CD4-positive, alpha-beta T cell treated with Interleukin-12 subunit alpha and Interleukin-12 subunit beta, for 1 hour (primary cell): ENCODE measurements at places on chromosomes 1 and 21.

DNA sequence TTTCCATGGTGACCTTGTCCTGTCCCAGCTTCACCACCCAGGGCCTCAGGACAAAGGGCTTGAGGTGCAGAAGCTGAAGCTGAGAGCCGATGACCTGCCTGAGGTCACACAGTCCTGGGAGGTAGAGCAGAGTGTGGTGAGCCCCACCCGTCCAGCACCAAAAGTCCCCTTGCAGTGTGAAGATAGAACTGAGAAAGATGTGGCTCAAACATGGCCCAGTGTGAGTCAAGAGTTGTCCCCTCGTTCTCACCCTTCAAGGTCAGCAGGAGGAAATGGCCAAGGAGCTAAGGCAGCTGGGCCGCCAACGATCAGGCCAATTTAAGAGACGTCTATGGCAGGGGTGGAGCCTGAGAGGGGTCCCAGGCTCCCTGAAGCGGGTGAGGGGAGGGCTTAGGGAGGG lies 157.5 kb upstream of the KLHDC7A start:
- DNase-seq = no peak

- no peak for DNase-seq
Measured at GRCh38 chr1:175884369-175884768, 141.0 kb upstream of the TNR start.

DNA sequence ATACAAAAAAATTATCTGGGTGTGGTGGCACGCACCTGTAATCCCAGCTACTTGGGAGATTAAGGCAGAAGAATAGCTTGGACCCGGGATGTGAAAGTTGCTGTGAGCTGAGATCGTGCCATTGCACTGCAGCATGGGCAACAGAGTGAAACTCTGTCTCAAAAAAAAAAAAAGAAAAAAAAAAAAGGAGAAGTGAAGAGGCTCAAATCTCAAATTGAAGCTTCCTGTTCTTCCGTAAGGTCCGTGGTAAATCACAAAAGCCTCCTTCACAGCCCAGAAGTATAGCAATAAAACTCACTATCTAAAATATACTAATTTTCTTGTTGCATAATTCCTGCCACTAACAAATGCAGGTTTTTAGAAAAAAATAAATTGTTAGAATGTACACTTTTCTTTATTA lies 498.2 kb upstream of the BRINP3 start:
- DNase-seq = no peak

GRCh38 chr1:205792961-205793673 lies 17.8 kb upstream of the RAB29 start:
- no peak for DNase-seq

DNA sequence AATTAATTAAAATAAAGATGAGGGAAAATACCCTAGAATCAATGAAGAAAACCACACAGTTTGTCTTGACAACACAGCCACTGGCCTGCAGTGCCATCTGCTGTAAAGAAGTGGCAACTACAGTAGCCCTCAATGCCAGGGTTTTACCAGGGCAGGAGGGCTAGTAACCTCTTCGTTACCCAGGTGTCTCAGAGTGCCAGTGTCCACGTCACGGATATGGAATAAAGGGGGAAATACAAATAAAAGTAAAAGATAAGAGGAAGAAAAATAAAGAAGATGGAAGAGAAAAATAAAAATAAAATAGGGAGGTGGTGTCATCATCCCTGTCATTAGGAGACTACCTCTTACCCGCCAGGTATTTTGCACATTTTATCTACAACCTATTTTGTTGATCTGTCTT lies 14.2 kb upstream of the SLC44A3 start:
- peak; percentile 54 for DNase-seq

DNA sequence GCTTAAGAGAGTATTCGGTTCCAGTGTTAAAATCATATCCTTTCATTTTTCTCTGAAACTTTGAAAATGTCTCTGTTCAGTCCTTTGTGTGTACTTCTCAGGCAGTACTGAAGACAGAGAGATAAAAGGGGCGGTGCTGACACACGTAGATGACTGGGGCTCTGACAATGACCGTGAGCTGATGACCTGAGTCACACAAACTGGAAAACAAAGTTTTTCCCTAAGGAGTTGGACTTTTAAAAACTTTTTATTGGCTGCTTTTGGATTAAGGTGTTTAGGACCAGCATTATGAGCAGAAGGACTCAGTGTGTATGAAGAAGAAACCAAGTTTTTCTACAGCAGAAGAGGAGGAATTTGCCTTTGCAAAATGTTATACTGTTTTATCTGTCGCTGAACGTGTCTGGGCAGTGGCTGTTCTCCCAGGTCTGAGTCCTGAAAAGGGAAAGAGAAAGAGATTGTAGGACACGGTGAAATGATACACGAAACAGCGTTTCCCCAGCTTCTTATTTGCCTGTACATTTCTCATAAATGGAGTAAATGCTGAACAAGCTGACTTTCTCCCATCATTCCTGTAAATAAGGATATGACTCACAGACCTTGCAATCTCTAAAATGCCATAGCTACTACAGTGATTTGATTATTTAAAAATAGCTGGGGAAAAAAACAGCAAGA lies 51.5 kb downstream of the MAP3K7CL start:
- no peak for DNase-seq

- no peak for DNase-seq
Measured at GRCh38 chr1:96281491-96281890, 440.1 kb upstream of the PTBP2 start.

DNA sequence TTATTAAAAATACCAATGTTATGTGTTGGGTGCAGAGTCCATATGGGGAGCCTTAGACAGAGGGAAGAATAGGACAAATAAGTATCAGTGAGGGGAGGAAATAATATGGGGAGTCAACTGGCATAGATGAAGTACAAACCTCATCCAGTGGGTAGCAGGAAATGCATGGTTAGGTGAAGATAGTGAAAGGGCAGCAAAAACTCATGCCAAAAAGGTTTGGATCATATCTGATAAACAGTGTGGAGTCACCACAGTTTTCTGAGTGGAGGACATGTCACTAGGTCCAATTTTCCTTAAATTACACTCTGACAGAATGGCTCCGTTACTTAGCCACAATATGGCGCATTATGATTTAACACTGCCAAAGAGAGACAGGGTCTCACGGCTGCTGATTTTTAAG lies 10.3 kb downstream of the DUSP23 start:
- no peak for DNase-seq

DNA sequence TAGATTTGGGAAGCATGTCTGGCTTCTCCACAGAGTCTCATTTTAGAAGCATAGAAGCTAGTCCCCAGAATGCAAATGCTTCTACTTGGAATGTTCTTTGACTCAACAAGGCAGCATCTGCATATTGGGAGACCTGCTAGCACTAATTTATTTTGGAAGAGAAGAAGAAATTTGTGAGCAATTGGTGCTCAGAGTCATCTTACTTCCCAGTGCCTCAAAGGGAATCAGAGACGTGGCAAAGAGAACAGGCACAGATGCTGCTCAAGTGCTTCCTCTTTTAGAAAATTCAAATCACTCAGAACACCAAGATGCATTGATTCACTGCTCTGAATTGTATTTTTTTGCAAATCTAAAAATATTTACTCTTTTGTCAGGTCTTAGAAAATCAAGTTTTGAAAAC lies 255.7 kb downstream of the BRINP2 start:
- no peak for DNase-seq

- no peak for DNase-seq
Measured at GRCh38 chr1:70552662-70553566, 141.8 kb downstream of the CTH start.

DNA sequence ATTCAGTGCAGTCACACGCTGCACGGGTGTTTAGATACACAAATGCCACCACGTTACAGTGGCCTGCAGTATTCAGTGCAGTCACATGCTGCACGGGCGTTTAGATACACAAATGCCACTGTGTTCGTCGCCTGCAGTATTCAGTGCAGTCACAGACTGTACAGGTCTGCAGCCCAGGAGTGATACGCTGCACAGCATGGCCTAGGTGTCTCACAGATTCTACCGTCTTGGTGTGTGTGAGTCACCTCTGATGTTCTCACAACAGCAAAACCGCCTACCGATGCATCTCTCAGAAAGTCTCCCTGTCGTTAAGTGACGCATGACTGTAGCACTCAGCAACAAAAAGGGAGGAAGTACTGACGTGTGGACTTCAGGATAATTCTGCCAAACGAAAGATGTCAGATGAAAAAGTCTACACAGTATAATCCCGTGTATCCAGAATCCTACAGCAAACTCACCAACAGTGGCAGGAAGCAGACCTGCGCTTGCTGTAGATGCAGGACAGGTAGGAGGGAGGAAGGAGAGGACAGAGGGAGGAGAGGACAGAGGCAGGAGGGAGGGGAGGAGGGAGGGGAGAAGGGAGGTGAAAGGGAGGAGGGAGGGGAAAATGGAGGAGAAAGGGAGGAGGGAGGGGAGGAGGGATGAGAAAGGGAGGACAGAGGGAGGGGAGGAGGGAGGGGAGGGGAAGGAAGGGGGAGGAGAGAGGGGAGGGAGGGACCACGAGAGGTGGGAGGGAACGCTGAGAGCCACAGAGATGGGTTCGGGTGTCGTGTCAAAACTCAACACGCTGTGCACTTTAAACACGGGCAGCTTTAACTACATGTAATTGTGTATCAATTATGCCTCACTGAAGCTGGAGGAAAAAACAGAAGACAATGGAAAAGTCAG lies 36.3 kb upstream of the PCBP3 start:
- peak; percentile 49 for DNase-seq

DNA sequence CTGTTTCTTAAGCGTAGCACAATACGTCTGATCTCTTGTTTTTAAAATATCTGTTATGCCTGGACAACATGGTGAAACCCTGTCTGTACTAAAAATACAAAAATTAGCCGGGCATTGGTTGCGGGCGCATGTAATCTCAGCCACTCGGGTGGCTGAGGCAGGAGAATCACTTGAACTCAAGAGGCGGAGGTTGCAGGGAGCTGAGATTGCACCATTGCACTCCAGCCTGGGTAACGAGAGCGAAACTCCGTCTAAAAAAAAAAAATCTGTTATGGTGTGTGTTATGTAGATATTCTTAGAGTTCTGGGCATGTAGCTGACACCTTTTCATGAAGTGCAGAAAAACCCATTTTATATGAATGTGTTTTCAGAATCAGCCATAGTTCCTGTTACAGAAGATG lies 38.2 kb downstream of the RABGAP1L start:
- DNase-seq = no peak

- peak; percentile 38 for DNase-seq
Measured at GRCh38 chr1:92817986-92818764, 13.7 kb upstream of the RPL5 start.

DNA sequence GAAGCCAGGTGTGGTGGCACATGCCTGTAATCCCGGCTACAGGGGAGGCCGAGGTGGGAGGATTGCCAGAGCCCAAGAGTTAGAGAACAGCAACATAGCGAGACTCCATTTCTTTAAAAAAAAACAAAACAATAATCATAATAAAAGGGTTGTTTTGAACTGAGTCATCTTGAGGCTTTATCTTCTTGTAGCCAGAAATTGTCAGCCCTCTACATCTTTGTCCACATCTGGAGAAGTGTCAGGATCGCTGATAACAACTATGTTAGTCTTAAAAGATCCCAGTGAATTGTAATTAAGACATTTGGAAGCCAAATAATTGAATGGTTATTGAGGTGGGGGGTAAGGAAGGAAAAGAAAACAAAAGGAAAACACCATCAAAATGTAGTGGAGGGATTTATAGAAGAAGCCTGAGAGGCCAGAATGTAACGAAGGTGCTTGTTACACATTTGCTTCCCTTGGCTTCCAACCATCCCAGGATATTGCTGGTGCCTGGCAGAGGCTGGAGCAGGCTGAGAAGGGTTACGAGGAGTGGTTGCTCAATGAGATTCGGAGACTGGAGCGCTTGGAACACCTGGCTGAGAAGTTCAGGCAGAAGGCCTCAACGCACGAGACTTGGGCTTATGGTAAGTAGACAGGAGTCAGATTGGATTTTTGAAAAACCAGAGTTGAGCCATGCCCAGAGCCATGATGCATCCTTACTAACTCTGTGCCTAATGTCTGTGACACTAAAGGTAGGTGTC lies 52.5 kb upstream of the MTR start:
- DNase-seq = no peak

- no peak for DNase-seq
Measured at GRCh38 chr1:103129255-103129654, 20.9 kb upstream of the COL11A1 start.

GRCh38 chr1:54577612-54578011 lies 29.6 kb downstream of the ACOT11 start:
- no peak for DNase-seq

- DNase-seq = no peak
Measured at GRCh38 chr21:32330784-32331311, 32.2 kb downstream of the MRAP start.

- peak; percentile 91 for DNase-seq
Measured at GRCh38 chr1:23619299-23620188, 60.2 kb upstream of the ID3 start.

- DNase-seq = no peak
Measured at GRCh38 chr1:53141487-53142055, 867 bp downstream of the SLC1A7 start.

DNA sequence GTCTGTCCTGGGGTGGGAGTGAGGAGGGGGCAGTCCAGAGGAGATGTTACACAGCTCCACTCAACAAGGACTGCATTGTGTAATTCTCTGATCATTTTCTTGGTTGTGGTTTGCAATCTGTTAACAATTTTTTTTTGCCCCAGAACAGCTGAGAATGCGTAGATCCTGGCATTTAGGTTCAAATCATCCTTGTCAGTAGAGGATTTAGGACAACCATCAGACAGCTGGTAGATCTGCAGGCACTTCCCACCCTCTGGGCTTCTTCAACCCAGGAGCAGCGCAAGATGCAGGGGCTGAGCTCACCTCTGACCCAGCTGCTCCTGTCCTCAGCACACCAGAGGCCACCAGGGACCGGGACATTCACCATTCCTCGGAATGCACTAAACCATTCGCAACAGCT lies 13.5 kb downstream of the BCAR3 start:
- DNase-seq = no peak

GRCh38 chr1:150987924-150988323 lies 5.8 kb downstream of the ANXA9 start:
- DNase-seq = no peak

DNA sequence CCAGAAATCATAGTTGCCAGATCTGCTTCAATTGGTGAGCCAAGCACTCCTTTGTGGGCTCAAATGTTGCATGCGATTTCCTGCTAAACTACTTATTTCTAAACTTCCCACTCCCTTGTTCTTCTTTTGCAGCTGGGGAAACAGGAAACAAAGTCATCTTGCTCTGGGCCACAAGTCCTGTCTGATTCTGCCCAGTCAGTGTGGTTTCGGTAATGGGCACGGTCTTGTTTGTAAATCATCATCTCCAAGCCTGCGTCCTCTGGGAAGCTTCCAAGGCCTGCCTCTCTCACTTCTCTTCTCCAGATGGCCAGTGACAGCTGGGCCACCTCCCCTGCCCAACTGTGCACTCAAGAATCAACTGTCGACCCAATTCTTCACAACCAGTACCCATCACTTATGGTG lies 4.4 kb downstream of the S100A8 start:
- no peak for DNase-seq

DNA sequence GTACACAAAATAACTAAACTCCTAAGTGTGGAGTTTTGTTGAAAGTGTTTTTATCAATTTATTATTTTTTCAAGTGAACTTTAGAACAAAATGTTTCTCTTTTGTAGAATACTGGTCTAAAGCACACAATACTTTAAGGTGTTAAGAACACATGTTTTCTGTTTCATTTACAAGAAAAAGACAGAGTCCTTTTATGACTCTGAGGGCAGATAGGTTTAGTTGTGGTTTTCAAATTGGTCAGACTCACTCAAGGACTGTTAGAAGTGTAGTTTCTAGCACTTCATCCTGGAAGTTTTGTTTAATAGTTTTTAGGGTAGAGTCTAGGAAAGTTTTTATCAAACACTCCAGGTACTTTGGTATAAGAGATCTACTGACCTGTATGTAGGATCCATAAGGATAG lies 376.5 kb downstream of the LRRIQ3 start:
- DNase-seq = no peak
